Body of pancreas (tissue), 4 donors: ENCODE measurements at places on chromosomes 3 and 15. TPM values are rescaled to one million over a fixed set of nuclear protein-coding genes. Genes with fewer than 3 reads are reported as not detected.
A peak's percentile ranks its signal among the peaks of the same experiment; 100 is the strongest.

DNA sequence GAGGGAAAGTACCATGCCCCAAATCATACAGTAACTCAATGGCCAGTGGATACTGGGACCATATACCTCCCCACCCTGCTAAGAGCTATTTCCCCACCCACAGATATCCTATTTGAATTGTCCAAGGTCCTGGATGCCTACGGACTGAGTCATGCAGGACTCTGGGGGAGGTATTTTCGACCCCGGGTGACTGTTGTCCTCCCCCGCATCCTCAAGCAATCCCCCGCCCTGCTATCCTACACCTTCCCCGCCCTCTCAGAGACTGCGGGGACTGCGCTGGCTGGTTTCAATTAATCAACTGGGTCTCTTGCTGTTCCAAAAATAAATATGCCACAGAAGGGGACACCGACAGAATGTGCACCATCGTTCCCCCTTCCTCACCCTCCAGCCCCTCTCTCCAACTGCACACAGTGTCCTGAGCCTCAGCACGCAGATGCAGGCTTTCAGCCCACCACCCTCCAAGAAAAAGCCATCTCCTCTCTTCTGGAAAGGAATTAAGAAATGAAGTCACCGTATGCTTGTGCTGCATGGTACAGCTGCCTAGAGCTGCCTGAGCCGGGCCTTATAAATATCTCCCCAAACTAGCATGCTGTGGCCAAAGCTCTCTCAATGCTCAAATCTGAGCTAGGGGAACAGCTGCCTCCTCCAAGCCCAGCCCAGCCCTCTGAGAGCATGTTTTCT lies 8.1 kb downstream of the CAV3 start:
- DNase-seq, result no peak

- peak; percentile 58 for DNase-seq
These were observed 109.1 kb upstream of the LRIG1 start for GRCh38 chr3:66609660-66610561.

DNA sequence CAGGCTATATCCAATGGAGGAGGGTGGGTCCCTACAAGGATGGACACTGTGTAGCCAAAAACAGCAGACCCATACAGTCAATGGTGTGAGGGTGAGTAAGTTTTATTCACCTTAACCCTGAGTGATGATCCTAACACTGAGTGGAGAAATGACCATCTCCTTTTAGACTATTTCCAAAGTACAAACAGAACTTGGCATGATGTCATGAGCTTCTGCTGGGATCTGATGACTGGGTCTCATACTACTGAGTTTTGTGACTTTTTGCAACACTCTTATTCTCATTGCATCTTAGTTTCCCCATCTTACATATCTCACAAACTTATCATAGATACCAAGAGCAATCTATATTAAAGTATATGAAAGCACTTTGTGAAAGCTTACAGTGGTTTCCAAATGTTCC lies 330.3 kb upstream of the CFAP20DC start:
- DNase-seq, result no peak

DNA sequence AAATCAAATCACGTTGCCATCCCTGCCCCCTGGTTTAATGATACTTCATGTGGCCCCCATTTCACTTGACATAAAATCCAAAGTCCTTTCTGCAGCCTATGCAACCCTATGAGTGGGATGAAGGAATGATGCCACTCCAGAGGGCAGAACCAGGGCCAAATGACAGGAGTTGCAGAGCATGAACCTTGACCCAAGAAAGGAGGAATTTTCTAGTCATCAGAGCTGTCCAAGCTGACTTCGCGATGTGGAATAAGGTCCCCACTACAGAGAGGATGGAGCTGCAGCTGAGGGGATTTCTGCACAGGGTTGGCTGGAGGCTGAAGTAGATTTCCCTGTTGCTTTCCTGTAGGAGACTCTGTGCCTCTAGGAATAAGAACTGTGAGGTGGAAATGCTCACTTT lies 15.8 kb upstream of the EPHB3 start:
- no peak for DNase-seq

The EDEM1 gene
- total RNA-seq, result 46.1 TPM

The FBXW12 gene
- 23.7 TPM for total RNA-seq
